SK-MEL-5 (cell line): ENCODE measurements at places on chromosomes 11 and 22.

- DNase-seq = no peak
These were observed at the start of gene SPTBN2 for GRCh38 chr11:66728693-66729385. Gene SPTBN2 (minus strand): TSS chr11:66729216. CDS start chr11:66721240, 7,976 bp downstream.

- peak; percentile 100 for DNase-seq
These were observed 50.2 kb downstream of the LIF start for GRCh38 chr22:30196141-30196879.

DNA sequence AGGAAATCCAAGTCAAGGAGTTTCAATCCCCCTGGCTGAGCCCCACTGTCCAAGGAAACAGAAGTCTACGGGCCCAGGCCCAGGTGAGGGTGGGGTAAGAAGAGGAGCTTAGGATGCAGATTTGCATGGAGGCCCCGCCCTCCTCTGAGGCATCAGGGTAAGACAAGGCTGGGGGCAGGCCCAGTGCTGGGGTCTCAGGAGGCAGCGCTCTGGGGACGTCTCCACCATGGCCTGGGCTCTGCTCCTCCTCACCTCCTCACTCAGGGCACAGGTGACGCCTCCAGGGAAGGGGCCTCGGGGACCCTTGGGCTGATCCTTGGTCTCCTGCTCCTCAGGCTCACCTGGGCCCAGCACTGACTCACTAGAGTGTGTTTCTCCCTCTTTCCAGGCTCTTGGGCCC, 31.3 kb upstream of the IGLL5 start:
- DNase-seq = no peak

GRCh38 chr11:104118105-104118744, 45.7 kb downstream of the PDGFD start:
- DNase-seq = no peak

GRCh38 chr11:110077346-110077745, 15.8 kb upstream of the ZC3H12C start:
- no peak for DNase-seq

DNA sequence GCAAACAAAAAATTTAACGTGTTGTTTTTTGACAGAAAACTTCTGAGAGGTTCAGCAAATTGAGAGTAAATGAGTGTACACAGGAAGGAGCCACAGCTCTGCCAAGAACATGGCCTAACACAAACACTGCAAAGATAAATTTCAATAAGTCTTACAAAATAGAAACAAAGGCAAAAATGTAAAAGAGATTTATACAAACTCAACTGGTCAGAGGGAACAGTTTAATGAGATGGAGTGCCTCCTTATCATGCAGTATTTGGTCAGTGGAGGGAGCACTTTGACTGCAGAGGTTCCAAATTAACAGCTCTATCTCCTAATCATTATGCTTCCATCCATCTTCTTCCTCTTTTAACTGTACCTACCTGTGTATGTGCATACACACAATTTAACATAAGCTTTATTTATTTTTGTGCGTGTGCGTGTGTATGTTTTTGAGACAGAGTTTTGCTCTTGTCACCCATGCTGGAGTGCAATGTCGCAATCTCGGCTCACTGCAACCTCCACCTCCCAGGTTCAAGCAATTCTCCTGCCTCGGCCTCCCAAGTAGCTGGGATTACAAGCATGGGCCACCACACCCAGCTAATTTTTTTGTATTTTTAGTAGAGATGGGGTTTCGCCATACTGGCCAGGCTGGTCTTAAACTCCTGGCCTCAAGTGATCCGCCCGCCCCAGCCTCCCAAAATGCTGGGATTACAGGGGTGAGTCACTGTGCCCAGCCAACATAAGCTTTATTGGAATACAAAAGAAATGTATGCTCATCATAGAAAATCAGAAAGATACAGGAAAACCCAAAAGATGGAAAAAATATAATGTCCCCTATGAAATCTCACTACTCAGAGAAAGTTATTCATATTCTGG, 111.9 kb downstream of the MRTFA start:
- DNase-seq = peak; percentile 44

DNA sequence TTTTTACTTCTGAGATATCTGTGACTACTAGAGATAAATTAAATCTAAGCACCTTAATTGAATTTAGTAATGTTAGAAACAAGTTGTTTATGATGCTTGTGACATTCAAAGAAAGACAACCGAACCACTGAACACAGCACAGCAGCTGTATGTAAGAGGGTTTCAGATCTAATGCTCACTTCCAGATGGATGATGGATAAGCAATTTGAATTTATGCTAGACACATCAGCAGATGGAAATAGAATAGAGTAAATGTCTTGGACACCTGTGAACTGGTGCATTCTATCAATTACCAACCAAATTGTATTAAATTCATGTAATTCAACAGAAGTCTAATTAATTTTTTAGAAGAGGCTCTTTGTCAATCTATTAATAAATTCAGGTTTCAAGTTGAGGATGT, 306.3 kb downstream of the CNTN5 start:
- no peak for DNase-seq

- peak; percentile 73 for DNase-seq
These were observed 42.1 kb upstream of the CRTAM start for GRCh38 chr11:122796128-122796717.

DNA sequence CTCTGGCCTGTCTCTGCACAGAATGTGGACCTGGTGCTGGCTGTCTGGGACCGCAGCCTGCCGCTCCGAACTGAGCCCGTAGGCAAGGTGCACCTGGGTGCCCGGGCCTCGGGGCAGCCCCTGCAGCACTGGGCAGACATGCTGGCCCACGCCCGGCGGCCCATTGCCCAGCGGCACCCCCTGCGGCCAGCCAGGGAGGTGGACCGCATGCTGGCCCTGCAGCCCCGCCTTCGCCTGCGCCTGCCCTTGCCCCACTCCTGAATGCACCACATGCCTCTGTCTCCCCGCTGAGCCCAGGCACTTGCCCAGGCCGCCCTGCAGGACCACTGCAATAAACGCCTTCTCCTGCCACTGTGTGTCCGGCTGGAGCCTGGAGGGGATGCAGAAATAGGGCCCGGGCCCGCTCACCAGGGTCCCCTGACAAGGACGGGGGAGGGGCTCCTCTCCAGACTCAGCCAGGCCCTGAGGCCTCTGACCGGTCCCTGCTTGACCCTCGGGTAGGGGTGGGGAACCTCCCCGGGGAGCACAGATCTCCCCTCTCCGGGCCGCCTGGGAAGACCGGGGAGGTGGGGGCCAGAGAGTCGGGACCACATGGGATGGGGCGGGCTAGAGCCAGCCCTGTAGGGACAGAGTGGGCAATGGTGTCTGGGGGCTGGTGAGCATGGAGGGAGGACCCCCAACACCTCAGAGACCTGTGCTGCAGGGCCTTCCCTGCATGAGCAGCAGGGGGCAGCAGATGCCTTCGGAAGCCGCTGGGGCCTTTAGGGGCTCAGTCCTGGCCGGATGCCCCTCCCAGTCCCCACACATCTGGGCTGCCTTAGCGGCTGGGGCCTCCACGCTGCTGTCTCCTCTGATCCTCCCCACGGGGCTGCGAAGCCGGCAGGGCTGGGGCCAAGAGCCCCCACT, 1.4 kb upstream of the TNNI2 start:
- peak; percentile 52 for DNase-seq

DNA sequence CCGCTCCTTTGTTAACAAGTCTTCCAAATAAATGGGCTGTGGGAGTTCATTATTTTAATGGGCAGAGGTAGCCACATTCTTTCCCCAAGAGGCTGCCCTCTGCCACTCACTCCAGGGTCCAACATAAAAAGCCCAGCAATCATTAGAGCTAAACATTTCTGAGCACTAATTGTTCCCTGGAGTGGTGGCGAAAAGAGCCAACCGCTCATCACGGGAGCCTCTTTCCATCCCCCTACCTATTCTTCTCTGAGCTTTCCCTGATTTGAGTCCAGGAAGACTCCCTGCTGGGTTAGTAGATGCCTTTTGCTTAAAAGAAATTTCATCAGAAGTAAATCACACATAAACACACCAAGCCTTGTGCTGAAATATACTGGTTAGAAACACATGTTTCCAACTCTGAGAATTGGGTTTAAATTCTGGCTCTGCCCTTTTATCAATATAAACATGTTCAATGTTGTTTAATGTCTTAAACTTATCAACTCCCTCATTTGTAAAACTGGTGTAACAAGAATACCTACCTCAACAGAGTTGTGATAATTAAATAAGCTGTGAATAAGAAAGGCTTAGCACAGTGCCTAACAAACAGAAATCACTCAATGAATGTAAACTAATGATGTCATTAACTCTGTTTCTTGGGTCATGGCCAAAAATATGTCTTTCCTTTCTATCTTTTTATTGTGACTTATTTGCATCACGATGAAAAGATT, at the start of gene OR5A2:
TSS of gene OR5A2 (minus strand) at position 53 of the 707 bp plus-strand sequence. CDS start 3,460 bp downstream, outside the sequence.
- peak; percentile 1 for DNase-seq

- DNase-seq = no peak
These were observed 7.7 kb downstream of the ALG12 start for GRCh38 chr22:49910229-49911155.

DNA sequence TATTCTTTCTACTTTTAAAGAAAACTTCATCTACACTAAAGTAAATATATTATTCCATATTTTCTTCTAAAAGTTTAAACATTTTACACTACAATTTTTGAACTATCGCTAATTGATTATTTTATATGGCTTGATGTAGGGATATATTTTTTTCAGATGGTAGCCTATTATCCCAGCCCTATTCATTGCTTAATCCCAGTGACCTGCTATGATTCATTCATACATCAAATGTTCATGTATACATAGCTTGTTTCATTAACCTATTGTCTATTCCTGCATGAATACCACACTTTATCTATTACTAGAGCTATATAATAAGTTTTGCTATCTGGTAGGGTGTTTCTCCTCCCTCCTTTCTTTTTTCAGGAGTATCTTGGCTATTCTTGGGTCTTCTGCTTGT, 5.0 kb upstream of the ROBO4 start:
- DNase-seq = no peak

DNA sequence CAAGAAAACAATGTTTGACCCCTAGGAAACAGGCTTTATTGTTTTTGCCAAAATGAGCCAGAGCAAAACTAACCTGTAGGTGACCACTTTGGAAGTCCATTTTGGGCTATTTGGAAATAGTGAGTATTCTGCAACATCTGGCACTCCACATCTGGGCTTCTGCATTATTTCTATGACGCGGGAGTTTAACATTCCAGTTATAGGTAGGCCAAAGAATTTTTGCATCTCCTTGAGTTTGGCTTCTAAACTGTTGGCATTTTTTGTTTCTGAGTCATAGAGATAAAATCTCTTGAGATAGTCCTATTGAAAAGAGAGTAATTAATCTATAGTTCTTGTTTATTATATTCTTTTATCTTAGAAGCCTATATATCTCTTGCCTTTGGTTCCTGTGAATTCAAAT, 2.9 kb downstream of the MMP7 start:
- no peak for DNase-seq

DNA sequence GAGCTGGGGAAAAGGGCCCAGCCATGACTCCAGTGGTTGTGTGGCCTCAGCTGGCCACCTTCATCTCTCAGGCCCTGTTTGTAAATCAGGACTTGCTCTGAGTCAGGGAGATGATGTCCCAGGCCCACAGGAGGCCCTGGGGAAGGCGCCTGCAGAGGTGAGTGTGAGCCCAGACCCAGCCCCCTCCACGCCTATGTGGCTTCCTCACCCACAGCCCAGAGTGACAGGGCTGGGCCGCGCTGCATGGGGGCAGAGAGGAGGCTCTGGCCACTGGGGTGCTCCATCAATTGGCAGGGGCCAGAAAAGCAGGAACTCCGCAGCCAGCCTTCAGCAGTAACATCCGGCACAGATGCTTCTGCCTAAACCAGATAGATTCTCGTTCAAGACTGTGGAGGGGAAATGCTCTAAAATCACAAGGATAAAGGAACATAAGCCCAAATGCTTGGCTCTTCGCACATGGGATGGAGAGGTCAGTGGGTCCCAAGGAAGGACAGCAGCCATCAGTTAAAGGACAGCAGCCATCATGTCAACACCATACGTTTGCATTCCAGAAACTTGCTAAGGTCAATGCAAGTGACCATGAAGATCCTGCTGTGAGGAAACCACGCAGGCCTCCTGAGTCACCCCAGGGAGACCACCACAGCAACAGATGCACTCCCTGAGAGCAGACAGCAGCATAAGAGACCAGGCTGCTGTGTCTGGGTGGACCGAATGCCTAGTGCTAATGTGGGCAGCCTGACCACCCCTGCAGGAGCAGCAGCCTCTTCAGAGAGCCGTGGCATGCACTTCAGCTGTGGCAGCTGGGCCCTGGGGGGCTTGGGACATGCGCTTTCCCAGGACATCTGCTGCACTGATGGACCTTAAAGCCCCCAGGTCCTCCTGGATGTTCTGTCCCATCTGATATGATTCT, 28.3 kb downstream of the OSBPL5 start:
- DNase-seq = no peak

DNA sequence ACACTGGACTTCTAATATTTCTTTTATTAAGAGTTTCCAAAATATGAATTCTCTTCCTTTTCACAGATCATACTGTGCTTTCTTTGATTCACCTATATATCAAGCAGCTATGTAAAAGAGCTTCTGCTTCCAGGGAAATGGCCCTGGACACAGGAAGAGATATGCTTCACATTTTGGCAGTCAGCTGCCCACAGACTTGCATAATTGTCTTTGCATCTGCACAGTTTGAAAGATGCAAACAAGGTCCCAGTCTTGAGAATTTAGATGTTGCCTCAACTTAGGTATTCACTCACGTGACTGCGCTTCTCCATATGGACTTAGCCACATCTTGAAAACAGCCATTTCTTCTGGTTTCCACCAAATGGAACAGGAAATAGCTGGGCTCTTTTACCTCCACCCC, 92.3 kb upstream of the POU2AF2 start:
- DNase-seq = no peak

DNA sequence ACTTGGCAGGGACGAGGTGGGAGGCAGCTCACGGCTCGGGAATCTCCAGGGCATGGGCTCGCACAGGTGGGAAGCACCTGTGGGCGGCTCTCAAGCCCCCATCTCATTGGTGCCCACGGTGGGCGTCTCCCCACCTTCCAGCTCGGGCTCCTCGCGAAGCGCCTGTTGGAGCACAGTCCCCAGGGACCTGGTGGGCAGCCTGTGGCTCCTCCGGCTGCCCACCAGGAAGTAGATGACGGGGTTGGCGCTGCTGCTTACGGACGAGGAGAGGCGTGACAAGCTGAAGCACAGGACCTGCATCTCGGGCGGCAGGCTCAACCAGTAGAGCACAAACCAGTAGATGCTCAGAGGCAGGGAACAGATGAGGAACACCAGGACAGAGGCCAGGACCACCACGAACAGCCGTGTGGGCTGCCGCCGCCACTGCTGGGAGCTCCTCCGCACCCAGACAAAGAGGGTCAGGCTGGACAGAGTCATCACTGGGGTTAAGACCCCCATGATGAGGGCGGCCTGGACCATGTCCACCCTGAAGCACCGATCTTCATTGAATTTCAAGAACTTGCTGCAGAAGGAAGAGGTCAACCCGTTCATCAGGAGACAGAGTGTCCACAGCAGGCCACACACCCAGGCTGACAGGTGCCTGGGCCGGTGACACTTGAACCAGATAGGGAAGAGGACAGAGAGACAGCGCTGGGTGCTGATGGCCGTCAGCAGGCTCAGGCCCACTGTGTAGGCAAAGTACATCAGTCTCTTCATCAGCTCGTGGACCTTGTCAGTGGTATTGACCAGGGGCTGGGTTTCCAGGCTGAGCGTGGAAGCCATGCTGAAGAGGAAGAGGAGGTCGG, 633 bp downstream of the MRGPRD start:
- DNase-seq = no peak

GRCh38 chr22:24587948-24588347, 4.9 kb downstream of the LRRC75B start:
- no peak for DNase-seq

- DNase-seq = no peak
These were observed 14.5 kb upstream of the CYTH4 start for GRCh38 chr22:37267661-37268413.

- DNase-seq = no peak
These were observed 195.6 kb downstream of the GRIK4 start for GRCh38 chr11:120707098-120707497.
